ENCODE measurements at places on chromosomes 16 and 17.

GRCh38 chr16:2966043-2966807 is 2.1 kb downstream of the KREMEN2 start:
- no peak for DNase-seq

DNA sequence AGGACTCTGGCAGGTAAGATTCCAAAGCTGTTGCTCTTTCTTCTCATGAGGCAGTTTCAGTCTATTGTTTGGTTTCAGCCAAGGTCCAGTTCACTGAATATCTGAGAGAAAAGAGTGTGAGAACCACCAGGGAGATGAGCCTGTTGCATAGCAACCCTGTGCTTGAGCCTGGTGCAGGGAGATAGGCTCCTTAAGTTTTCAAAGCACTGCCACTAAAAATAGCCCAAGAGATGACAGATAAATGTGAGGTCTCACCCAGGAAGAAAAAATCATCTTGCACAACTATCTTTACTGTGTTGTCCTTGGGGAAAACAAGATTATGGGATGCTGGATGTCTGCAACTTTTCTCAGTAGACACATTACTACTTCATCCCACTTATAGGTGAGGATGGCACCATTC is 26.2 kb upstream of the NUDT7 start:
- DNase-seq = no peak

- DNase-seq = no peak
These were observed 74.7 kb upstream of the CIBAR2 start for GRCh38 chr16:85187002-85187401.

DNA sequence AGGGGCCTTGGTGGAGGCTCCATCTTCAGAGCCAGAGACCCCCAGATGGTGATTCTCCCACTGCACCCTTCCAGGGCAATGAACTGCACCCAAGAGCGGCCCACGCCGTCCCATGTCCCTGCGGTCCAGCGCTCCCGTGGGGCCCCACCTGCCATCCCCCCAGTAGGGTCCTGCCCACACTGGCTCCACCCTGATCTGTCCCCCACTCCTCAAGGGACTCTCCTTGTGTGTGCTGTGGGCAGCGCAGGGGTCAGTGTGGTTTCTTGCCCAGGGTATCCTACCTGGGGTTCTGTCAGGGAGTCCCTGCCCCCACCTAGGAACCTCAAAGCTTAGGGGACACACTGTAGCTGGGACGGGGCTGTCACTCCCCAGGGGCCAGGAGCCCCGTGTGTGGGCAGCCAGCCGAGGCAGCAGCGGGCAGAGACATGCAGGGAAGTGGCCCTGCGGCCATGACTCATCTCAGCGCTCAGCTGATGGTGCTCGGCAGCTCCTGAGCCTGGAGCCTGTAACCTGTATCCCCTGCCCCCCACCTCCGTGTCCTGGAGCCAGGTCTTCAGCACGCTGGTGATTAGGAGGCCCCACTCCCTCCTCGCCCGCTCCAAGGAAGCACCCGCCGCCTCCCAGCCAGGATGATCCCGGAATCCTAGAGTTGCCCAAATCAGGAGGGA is 35.7 kb upstream of the SSTR5 start:
- no peak for DNase-seq

- peak; percentile 19 for DNase-seq
These were observed 45.2 kb upstream of the SLC5A11 start for GRCh38 chr16:24800586-24800985.

- DNase-seq = no peak
These were observed 19.5 kb downstream of the MINK1 start for GRCh38 chr17:4852567-4853207.

DNA sequence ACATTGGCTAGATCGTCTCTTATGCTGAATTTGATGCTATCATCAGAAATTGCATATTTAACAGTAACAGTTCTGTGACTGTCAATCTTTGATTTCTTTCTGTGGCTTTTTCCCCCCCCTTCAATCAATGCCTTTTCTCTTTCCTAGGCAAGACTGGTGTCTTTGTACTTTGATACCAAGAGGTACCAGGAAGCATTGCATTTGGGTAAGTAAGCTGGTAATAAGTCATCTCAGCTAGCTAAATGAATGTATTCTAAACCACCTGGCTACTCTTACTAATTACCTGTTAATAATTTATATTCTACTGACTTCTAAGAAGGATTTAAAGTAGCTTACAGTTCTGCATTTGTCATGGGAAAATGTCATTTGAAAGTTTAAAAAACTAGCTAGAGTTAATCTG is 20.1 kb downstream of the PSMD11 start:
- DNase-seq = no peak

DNA sequence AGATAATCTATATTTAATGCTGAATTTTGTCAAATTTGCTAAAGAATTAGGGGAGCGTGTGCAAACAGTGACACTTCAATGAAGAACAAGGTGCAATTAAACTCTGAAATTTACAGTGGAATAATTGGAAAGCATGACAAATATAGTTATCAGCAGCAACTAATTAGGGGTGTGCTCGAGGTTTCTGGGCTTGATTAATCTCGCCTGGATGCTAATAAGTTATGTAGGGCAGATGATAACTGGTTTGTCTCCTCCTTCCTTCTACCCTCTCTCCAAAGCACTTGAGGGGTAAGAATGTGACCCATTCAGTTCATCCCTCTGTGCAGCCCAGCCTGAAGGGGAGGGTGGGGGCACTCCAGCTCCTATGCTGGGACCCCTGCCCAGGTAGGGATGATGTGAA is 21.9 kb downstream of the MRM1 start:
- no peak for DNase-seq

- DNase-seq = peak; percentile 74
These were observed 20.7 kb upstream of the ADCY7 start for GRCh38 chr16:50245417-50246298.

- DNase-seq = no peak
These were observed 12.2 kb upstream of the CDH5 start for GRCh38 chr16:66354034-66354909.

GRCh38 chr16:66740533-66740932 is 10.9 kb downstream of the DYNC1LI2 start:
- DNase-seq = no peak

- no peak for DNase-seq
These were observed 194.6 kb downstream of the STX8 start for GRCh38 chr17:9381068-9381467.

DNA sequence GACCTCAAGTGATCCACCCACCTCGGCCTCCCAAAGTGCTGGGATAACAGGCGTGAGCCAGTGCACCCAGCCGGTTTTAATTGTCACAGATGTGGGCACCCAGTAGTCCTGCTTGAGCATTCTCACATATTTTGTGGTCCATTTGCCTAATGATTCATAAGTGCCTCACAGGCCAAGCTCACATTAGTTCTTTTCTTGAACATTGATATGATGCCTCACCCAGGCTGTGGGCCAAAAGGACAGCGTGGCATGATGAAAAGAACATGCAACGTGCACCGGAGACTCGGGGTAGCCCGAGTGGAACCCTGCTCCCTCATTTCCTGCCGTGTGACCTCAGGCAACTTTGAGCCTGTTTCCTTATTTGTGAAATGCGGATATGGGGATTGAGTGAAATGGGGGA is 181.9 kb downstream of the SNX29 start:
- DNase-seq = no peak

- no peak for DNase-seq
These were observed 2.0 kb upstream of the PCTP start for GRCh38 chr17:55748841-55749240.

- DNase-seq = no peak
These were observed 38.9 kb downstream of the LGALS9 start for GRCh38 chr17:27669850-27670249.

GRCh38 chr17:65307081-65307960 is 170.2 kb downstream of the RGS9 start:
- DNase-seq = no peak

DNA sequence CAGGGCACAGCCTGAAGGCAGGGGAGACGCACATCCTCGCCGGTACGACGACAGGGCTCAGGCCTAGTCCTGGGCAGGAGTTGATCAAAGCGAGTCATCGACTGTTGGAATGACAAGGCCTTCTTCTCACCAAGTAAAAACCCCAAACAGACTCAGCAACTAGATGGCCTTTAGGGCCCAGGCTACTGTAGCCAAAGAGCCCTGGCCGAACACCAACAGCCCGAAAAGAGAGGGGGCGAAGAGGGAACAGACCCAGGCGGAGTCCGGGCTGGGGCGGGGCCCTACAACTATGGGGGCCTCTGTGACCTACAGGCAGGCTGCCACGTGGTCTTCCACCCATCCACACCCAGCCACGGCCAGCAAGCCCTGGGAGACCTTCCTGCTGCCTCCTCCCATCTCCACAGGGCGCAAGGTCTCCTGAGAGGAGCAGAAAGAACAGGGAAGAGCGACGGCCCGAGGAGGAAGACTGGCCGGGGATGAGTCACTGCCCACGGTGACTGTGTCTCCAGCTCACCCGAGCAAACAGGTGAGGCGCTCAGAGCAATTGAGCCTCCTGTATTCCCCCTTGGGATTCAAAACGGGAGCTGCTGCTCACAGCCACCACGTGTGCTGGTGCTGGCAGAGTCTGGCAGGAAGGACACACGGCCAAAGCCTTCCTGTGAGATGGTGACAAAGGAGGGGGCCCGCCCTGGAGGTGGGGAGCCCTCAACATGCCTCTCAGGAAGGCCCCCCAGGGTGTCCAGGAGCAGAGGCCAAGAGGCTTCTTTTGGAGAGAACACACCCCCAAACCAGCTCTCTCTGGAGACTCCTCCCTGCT is 17.7 kb downstream of the SLC16A3 start:
- no peak for DNase-seq

GRCh38 chr17:75153780-75154194 is 525 bp downstream of the JPT1 start:
- peak; percentile 42 for DNase-seq

- no peak for DNase-seq
These were observed 36.8 kb upstream of the CES5A start for GRCh38 chr16:55912022-55912421.
